NCI-H2227 treated with DMSO at 0.1 percent for 48 hours (cell line): ENCODE measurements at places on chromosomes 1 and 21.

- no peak for DNase-seq
Observed at GRCh38 chr21:40853956-40854688, 7.2 kb upstream of the DSCAM start.

GRCh38 chr1:25204797-25205480, 27.4 kb downstream of the SYF2 start:
- DNase-seq, result peak; percentile 41

DNA sequence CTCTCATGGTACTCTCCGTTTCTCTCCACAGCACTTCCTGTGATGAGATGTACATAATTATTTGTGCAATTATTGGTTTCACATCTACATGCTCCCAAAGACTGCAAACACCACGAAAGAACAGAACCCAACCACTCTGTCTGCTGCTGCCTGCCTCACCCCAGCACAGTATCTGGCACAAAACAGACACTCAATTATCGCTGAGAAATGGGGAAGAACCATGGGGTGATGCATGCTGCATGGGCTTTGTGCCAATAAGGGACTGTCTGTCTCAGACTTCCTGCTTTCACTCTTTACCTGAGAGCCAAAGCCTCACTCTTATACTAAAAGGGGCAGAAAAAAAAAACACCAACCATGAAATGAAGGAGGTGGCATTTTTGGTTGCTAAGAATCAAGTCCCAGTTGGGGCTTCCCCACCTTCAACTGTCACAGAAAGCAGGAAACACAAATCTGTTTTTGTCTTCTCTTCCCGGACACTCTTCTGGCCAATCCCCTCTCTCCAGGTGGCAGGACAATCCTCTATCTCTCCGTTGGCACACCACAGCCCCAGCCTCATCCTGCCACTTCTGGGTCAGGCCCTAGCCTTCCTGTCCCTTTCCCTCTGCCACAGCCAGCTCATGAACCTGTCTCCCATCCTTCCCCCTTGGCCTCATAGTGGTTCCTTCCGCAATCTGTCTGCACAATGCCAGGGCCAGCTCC, 82.0 kb downstream of the TGFBR3 start:
- DNase-seq, result no peak

DNA sequence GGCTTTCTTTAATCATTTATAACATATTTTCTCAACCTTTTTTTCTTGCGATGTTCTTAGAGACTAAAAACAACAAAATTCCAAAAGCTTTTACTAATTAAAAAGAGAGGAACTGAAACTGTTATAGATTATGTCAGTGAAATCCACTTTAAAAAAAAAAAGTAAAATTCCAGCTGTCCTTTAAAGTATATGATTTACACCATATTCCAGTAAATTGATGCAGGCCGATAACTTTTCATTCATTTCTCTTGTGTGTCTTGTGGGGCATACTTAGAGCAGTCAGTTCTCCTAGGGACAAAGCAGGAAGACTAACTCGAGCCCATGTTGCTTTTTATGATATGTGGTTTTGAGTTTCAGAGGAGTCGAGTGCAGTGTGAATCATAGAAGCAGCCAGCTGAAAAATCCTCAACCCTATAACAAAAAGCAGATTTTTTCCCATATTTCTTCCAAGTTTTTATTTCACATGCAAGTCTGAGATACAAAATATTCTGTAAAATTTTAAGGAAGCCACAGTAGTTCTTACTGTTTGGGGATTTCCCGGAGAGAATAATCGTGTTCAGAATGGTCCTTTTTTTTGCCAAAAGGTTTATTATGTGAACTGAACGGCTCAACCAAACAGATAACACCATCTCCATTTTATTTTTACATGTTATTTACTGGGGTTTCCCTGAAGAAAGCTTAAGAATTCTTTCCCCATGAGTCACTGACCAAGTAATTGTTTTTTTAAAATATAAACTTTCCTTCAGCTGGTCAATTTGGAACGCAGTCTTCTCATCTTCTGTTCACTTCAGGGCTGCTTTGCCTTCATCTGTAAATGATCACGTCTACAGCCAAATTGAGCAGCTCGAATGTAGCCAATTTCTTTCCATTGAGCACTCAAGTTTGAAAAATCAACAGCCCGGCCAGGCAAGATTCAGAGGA, 77.0 kb upstream of the C1orf105 start:
- DNase-seq, result no peak
